ENCODE measurements at places on chromosomes 11 and 22.

GRCh38 chr11:47359586-47359985 is 7.1 kb upstream of the MYBPC3 start:
- DNase-seq = no peak

DNA sequence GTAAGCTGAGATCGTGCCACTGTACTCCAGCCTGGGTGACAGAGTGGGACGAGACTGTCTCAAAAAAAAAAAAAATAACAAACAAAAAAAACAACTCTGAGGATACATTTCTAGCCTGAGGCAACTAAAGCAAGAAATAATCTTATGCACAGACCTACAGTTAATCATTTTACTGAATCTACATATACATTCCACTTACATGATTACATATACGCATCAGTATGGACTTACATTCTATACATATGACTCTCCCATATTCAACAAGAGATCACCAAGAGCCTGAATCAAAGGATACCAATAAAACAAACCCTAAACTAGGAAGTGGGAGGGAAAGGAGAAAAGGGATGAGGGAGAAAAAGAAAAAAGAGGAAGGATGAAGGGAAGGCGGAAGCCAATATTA is 1.1 kb downstream of the ALG8 start:
- no peak for DNase-seq

DNA sequence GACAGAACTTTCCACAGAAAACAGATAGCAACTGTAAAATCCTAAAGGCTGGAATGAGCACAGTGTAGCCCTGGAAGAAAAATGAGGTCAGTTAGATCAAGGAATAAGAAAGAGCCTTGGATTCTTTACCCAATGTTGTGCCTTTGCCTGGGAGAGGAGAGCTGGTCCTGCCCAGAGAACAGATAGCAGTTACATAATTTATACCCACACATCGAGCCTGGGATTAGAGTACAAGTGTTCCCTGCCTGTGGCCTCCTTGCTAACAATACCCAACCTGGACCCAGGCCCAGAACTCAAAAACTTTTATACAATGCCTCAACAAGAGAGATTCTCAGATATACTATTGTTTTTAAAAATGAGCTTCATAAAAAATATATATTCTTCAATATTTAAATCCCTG is 1998.4 kb downstream of the LRRC4C start:
- DNase-seq = no peak

- no peak for DNase-seq
Observed at GRCh38 chr22:50306753-50307749, at the start of gene PLXNB2. PLXNB2 (minus strand) TSS chr22:50307646; CDS start chr22:50290584, 17,062 bp downstream.

DNA sequence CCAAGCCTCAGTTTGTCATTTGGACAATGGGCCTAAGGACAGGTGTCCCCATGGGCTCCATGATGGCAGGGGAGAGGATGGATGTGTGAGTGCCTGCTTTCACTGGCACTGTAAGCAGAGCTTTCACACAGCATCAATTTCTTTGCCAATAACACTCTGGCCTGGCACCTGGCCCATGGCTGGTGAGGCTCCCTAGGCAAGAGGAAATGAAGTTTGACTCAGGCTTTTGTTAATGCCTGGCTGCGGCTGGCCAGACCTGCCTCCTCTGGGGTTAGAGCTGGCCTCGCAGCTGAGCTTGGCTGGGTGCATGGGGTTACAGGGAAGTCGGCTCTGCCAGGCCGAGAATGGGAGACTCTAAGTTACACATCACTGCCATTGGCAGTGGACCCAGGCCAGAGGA is 30.0 kb upstream of the SEZ6L start:
- no peak for DNase-seq

DNA sequence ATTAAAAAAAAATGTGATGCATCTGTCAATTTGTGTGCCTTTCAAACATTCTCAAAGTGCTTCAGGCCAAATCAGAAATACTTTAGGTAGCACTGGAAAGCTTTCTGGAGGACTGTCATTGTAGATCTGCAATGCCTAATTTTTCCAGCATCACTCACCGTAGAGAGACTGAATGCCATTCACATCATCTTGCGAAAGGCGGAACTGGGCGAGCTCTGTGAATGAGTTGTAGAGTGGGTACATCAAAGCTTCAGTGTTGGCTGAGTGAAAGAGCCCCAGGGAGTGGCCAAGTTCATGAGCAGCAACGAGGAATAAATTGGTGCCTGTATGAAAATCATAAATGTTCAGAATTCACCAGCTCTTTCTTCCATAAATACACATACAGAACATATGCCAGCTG is 4.0 kb downstream of the MMP10 start:
- no peak for DNase-seq

DNA sequence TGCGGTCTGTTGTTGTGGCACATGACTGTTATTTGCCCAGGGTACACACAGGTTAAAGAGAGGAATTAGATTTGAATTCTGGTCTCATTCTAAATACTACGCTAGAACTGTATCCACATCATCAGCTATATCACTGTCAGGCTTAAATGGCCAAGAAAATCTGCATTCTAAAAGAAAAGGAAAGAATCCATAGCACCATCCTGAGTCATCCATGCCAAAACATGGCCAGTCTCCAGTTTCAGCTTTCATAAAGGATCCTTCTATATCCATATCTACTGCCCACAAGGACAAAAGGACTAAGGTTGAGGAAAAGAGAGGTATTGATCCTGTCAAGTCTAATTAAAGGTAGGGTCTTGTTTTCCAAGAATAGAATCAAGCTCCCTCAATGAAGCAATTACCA is 73.6 kb upstream of the GDPD4 start:
- DNase-seq = no peak

DNA sequence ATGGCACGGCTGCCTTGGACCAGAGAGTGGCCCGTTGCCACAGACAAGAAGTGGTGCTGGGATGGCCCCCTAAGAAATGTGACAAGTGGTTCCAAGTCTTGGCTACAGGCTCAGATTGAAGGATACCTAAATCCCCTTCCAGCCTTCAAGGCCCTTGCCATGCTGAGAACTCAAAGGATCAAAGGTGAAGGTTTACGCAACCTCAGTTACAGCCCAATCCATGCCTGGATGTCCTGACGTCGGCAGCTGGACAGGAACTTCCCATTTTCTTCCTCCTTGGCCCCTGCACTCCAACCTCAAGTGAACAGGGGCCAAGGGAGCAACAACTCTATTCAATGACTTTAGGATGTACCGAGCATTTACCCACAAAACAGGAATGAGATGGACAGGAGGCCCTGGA is 95.4 kb downstream of the DHCR7 start:
- DNase-seq = no peak

GRCh38 chr11:35968386-35969088 is 24.7 kb downstream of the LDLRAD3 start:
- no peak for DNase-seq

- no peak for DNase-seq
Observed at GRCh38 chr11:3162410-3163240, 2.5 kb downstream of the OSBPL5 start.
